ENCODE measurements at places on chromosomes 11 and 22.

- DNase-seq: no peak
Measured at GRCh38 chr11:47971501-47971900, 8.9 kb upstream of the PTPRJ start.

- no peak for DNase-seq
Measured at GRCh38 chr11:113971506-113972195, 3.3 kb upstream of the HTR3A start.

GRCh38 chr11:44374001-44374400 lies 64.1 kb upstream of the ALX4 start:
- DNase-seq: no peak

DNA sequence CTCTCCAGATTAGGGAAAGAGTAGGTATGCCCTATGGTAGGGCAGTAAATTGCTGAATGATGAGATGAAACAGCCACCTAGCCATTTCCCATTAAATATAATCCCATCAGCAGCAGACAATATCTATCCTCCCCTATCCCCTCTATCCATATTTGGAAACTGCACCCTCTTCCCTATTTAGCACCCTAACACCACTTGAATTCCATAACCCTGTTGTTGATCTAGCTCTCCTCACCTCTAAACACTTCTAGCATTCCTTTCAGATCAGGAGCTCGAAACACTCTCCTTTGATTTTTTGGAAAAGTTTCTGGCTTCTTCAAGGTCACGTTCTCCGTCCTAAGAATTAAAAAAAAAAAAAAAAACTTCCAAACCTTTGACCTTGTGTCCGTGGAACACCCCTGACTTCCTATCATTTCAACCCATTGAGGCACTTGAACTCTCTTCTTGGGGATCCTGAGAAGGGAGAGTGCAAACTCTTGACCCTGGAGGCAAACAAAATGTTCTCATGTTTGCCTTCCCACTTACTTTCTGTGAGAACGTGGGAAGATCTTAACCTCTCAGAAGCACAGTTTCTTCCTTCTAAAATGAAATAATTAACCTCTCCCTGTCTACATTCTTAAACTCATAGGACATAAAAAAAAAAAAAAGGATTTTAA lies 19.0 kb downstream of the TRIM5 start:
- DNase-seq: no peak
